Left renal cortex interstitium (tissue), 4 donors: ENCODE measurements at places on chromosomes 12 and 14. TPM values are rescaled to one million over a fixed set of nuclear protein-coding genes. Genes with fewer than 3 reads are reported as not detected.

DNA sequence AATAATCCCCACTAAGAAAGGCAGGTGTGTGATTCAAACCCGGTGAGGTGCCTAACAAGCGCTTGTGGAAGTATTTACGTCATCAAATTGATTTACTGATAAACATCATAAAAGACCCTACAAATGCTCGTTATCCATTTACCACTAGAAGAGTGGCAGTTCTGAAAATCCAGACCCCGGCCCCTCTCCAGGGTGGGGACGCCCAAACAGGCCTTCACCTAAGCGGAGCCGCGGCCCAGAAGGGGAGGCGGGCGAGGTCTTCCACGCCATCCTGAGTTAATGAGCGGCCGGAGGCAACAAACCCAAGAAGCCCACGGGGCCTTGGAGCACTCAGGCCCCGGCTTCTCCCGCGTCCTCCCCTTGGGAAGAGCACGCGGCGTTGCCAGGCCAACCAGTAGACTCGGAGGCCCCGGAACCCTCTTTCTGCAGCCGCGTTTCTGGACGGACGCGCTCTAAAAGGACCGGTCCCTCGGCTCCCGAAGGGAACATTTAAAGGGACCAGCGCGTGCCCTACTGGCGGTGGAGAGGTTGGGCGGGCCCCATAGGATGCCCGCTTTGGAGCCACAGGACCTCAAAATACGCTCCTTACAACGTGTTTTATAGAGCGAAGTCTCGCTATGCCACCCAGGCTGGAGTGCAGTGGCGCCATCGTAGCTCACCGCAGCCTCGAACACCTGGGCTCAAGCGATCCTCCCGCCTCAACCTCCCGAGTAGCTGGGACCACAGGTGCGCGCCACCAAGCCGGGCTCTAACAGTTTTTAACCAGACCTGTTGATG lies 3.5 kb downstream of the PTPN21 start:
- DNase-seq, result no peak

DNA sequence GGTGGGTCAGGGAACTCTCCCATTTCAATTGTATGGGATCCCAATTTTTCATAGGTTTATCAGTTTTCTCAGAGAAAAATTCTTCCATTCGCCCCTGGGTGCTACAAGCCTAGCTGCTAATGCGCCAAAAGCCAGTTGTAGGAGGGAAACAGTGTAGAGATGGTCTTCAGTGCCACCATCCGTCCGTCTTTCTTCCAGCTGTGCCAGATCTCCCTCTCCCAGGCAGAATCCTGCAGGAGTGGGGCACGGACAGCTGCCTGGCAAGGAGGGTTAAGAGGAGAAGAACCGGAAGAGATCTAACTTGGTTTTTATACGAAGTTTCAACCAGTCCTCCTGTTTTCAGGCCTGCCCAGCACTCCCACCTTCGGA lies 38.9 kb upstream of the FUT8 start:
- no peak for DNase-seq

- no peak for DNase-seq
Measured at GRCh38 chr12:42612231-42612613, 22.7 kb upstream of the PRICKLE1 start.

NYNRIN gene
- 49.7 TPM for polyA plus RNA-seq

LRRIQ1 gene
- 46.8 TPM for polyA plus RNA-seq
